ENCODE measurements at places on chromosomes 3 and 15. TPM values are rescaled to one million over a fixed set of nuclear protein-coding genes. Genes with fewer than 3 reads are reported as not detected.

GRCh38 chr3:124829178-124829818 lies 57.9 kb downstream of the ITGB5 start:
- ATAC-seq, result no peak

ATP2C1 gene
- 63.3 TPM for total RNA-seq

DNA sequence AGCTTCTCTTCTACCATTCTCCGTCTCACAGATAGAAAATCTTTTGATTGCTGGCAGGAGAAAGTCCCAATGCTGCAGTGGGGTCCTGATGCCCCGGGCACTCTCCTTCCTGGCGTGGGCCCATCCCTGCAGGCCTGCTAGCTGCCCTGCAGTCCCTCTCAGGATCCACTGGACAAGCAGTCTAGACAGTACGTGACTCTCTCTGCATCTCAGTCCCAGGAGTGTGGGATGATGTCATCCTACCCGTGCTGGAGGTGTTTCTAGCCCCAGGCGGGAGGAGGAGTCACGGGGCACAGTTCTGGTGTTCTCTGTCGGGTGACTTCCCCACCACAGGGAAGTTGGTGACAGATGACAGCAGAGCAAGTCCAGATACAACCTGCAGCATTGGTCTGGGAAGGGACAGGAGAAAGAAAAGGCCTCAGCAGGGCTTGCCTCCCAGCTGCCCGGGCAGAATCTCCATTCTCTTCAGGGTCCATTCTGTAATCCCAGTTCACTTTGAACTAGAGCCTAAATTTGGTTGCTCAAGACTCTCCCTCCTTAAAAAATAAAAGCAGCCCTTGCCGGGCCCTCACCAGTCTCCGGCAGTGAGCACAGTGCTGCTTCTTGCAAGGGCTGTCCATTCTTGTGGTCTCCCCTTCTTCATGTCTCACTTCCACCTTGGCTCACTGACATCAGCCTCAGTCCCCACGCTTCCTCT lies 30.6 kb downstream of the SLC28A1 start:
- ATAC-seq, result peak; percentile 96

NTRK3 gene
- total RNA-seq, result 0.53 TPM

- ATAC-seq, result no peak
Measured at GRCh38 chr3:186141790-186142189, 32.9 kb upstream of the ETV5 start.

DNA sequence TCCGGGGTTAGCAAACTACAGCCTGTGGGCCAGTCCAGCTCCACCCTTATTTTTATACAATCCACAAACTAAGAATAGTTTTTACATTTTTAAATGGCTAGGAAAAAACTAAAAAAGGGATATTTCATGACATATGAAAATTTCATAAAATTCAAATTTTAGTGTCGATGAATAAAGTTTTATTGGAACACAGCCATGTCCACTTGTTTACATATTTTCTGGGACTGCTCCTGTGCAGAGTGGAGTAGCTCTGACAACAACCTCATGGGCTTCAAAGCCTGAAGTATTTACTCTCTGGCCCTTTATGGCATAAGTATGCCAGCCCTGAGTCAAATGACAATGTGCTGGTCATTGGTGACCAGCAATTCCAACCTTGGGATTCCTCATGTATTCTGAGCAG lies 17.2 kb downstream of the EFCC1 start:
- no peak for ATAC-seq

DNA sequence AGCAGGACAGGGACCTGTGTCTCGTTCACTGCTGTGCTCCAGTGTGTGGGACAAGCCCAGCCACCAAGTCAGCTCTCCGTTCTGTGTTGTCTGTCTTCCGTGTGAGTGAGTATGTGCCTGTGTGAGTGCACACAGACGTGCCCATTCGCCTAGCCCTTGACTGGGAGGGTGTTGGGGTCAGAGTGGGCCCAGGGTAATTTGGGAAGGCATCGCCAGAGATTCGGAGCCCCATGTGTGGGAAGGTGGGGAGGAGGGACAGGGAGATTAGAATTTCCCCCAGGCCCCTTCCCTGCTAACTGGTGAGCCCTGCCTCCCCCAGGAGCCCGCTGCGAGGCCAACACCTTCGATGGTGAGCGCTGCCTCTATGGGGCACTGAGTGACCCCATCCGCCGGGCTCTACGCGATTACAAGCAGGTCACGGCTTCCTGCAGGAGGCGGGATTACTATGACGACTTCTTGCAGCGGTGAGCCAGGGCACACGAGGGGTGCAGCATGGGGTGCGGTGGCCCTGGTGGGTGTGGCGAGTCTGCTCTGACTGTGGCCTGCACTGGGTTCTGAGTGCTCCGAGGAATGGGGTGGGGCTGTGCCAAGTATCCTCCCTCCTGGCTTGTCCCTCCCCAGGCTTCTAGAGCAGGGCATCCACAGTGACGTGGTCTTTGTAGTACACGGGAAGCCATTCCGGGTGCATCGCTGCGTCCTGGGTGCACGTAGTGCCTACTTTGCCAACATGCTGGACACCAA lies 3.1 kb downstream of the ABTB1 start:
- no peak for ATAC-seq

- no peak for ATAC-seq
Measured at GRCh38 chr15:74389241-74390048, 22.0 kb upstream of the CYP11A1 start.

GRCh38 chr15:99149366-99149765 lies 44.5 kb downstream of the SYNM start:
- no peak for ATAC-seq

DNA sequence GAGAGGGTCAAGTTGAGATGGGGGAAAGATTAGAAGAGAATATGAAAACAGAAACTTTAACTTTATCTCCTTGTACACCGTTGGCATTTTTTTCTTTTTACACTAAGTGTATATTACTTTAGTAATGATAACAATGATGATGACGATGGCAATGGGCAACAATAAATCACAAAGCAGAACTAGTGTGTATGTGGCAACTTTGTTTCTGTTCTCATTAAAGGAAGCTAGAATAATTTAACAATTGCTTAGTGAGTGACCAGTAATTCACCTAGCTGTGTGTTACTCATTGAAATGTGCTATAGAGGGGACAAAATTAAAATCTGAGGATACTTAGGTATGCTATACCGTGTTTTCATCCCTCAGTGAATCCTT lies 318.5 kb upstream of the TBL1XR1 start:
- no peak for ATAC-seq

DNA sequence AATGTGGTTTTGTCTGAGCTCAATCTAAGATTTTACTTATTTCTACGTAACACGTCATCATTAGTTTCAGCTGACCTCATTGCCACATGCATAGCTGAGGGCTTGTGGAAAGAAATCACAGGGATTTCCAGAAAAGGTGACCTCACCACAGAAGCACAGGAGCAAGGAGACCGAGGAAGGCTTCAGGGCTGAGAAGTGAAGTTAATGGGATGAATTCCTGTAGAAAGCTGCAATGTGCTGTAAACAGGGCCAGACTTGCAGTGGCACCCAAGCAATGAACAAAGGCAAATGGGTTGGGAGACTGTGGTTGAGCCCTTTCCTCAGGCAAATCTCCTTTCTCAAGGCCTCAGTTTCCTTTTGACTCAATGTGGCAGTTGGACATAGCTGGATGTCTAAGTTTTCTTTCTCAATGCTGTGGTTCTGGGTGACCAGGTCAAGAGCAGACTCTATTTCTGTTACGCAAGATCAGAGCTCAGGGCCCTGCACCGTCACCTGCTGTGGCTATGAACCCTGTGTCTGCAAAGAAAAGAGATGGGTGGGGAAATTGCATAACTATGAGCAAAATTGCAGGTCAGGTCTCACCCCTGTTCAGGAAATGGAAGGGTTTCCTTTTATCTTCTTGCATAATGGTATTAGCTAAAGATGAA lies 252.2 kb upstream of the TBL1XR1 start:
- peak; percentile 72 for ATAC-seq

DNA sequence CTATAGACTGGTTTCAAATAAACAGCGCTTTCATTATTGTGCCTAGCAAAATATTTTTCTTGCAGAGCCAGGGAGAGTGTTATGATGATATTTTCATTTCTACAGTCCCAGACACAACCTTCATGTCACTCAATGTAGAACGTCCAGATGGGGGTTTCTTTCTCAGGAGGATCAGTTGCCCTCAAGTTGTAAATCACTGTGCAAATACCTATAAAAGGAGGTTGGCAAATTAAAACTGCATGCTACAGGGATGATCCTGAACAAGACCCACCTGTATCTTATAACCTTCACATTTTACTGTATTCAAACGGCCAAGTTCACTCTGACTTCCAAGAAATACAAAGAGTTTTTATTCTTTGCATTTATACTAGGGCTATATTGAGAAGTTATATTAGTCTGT lies 486.0 kb downstream of the EDEM1 start:
- ATAC-seq, result no peak

- peak; percentile 23 for ATAC-seq
Measured at GRCh38 chr15:28094732-28095521, 4.2 kb downstream of the OCA2 start.

CFAP100 gene
- total RNA-seq, result not detected

IQCH gene
- total RNA-seq, result 0.89 TPM

LSAMP gene
- total RNA-seq, result not detected

DUT gene
- total RNA-seq, result 248 TPM

DNA sequence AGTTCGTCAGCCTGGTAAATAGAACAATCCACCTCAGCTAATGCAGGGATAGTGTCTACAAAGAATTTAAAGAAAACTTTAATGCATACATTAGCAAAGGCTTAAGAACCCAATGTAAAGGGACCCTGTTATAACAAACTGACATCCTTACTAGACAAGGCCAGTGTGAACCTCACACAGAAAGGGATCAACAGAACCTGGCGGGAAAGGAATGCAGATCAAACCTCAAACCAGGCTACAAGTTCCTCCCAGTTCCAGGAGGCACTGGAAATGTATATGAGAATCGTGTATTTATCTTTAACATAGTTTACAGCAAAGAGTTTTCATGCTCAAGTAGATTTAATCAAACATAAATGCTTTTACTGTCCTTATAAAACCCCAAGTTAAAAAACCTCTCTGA lies 37.6 kb upstream of the ATP11B start:
- no peak for ATAC-seq

ABCF3 gene
- total RNA-seq, result 75.5 TPM

C3orf62 gene
- 9.3 TPM for total RNA-seq

PDZRN3 gene
- total RNA-seq, result not detected

DNA sequence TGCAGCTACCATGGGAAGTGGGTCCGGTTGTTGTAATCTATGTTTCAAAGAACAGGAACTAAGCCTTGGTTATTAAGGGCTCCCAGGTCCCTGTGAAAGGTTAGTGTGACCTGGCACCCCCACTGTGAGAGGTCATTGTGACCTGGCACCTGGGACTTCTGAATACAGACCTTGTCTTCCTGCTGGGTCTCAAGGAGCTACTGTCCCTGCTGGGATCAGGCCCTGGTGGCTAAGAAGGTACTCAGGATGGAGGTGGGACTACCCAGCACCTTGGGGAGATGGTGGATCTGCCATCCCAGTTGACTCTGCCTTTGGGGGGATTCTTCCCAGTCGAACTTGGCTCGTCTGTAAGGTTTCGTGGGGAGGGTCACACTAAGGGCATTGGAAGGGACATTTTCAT lies 10.3 kb upstream of the SLCO2A1 start:
- no peak for ATAC-seq

DNA sequence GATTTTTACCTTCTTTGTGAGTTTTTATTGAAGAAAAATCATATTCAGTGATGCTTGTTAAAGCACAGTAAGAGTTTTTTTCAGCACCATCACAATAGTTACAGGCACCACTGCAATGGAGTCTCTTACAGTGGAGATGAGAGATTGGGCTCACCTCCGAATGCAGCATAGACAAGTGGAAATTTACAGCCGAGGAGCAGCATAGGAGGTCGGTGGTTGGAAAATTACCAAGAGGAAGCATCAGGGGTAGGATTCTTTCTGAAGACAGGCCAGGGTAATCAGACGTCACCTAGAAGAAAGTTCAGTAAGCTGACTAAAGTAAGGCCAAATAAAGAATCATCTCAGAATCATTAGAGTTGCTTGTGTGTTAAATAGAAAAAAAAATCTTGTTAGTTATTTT lies 491.6 kb downstream of the RBMS3 start:
- no peak for ATAC-seq

DNA sequence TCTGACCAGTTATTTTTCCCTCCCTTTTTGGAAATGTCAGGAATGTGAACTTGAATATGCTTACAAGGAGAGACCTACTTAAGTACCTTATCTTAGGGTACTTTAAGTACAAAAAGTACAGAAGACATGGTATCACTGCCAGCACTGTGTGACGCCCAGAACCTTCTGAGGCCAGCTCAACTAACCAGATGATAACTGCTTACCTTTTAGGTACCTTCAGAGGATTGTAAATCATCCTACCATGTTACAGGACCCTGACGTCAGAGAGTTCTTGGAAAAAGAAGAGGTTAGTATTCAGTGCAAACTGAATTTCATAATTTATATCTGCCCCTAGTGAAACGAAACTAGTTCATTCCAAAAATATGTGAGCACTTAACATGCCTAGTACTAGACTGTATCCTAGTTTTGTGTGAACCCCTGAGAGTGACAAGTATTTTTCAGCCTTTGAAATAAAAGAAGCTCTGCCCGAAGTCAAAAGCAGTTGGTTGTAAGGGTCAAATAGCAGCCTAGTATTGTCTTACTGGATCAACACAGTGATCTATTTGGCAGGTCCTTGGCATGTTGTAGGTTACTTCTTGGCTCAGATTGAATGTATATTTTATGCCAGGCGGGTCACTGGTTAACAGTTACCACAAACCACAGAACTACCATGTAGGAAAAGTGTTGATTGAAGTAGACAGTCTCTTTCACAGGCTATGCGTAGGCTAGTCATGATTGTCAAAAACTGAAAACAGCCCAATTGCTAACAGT lies 23.8 kb upstream of the SNX22 start:
- ATAC-seq, result no peak

DNA sequence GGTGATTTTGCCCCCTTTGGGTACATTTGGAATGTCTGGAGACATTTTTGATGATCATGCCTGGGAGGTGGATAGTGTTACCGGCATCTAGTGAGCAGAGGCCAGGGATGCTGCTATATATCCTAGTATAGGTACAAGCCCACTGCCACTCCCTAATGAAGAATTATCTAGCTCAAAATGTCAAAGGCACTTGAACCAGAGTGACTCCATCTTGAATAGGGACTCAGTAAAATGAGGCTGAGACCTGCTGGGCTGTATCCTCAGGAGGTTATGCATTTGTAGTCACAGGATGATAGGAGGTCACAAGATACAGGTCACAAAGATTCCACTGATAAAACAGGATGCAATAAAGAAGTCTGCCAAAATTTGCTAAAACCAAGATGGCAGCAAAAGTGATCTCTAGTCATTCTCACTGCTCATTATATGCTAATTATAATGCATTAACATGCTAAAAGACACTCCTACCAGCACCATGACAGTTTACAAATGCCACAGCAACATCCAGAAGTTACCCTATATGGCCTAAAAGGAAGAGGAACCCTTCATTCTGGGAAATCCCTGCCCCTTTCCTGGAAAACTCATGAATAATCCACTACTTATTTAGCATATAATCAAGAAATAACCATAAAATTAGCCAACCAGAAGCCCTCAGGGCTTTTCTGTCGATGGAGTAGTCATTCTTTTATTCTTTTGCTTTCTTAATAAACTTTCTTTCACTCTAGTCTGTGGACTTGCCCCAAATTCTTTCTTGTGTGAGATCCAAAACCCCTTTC lies 40.0 kb upstream of the FAM3D start:
- ATAC-seq, result no peak

DNA sequence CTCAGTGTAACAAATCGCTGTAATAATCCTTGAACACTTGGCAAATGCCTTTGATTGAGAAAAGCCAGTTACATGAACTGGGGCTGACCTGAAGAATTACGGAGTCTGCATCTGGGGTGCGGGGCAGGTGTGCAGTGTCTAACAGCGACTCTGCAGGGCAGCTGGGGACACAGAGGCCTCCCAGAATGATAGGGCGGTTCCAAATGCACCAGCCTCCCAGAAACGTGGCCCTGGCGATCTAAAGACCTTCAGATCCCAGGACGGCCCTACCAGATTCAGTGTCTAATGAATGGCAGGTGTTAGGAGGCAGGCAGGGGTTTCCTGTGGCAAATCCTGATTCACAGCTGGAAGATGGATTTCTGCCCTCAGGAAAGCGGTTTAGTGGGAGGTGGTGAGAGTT lies 100.5 kb upstream of the RGMA start:
- no peak for ATAC-seq

All from activated T-helper 17 cell treated with anti-CD3 and anti-CD28 coated beads, Interleukin-2, amount 50 U/mL, for 72 hours (primary cell).